Activated CD4-positive, alpha-beta T cell treated with anti-CD3 and anti-CD28 coated beads for 36 hours (primary cell): ENCODE measurements at places on chromosomes 12 and 14. TPM values are rescaled to one million over a fixed set of nuclear protein-coding genes. Genes with fewer than 3 reads are reported as not detected.

GRCh38 chr12:45075587-45076282 lies 24.8 kb upstream of the DBX2 start:
- DNase-seq: no peak

DNA sequence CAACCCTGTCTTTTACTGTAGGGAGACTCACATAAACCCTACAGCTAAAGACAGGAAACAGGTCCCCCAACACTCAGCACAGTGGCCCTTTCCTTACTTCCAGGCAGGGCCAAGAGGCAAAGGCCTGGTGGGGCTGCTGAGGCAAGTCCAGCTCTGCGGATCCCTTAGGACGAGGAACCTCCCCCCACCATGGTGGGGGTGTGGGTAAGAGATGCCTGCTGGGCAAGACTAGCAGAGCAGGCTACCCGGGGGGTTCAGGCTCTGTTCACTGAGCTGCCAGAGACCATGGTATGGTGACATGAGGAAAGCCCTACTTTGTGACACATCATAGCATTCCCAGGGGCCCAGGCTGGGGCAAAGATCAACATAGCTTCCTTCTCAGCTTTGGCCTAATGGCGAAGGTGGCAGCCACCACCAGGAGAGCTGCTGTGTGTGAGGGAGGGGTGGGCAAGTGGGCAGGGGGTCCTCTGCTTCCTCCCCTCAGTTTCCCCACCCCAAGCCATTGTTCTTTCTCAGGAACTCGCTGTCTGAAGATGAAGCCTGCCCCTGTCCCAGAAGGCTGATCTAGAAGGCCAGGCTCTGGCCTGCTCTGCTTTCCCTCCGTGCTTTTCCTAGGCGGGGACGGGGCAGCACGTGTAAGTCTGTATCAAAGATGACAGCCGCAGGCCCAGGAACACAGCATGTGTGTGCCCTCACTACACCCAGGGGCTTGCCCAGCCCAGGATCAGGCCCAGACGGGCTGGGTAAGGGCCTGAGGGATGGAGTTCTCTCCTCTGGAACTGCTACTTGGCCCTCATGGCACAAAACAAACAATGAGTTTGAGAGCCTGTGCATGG lies 10.1 kb upstream of the TINF2 start:
- DNase-seq: no peak

- DNase-seq: no peak
Measured at GRCh38 chr12:107310621-107311020, 217.3 kb upstream of the CRY1 start.

Gene LRP10
- 41.8 TPM for total RNA-seq

Gene RTL1
- not detected for total RNA-seq

Gene DDX11
- 97.0 TPM for total RNA-seq

DNA sequence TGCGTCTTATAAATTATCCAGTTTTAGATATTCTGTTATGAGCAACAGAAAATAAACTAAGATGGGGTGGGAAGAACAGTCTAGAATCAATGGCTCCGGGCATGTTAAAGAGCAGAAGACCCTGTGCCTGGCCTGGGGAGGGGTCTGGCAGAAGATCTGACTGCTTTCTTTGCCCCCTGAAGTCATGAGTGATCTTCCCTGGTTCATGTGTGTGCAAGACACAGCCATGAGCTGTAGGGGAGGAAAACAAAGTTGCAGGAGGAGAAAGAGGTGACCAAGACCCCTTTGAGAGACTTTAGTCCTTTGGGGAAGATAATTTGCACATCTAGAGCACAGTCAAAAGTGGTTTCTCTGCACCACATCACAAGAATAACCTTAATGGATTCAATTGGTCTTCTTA lies 4.8 kb downstream of the LACRT start:
- DNase-seq: no peak

Gene NPFF
- total RNA-seq: not detected
